ENCODE measurements at places on chromosomes 13 and 19. TPM values are rescaled to one million over a fixed set of nuclear protein-coding genes. Genes with fewer than 3 reads are reported as not detected.

KIR2DL3 gene
- total RNA-seq = not detected

PLIN5 gene
- not detected for total RNA-seq

PCDH20 gene
- 4.5 TPM for total RNA-seq

STOML3 gene
- total RNA-seq = not detected

TTYH1 gene
- total RNA-seq = not detected
